ENCODE measurements at places on chromosomes 4 and X.

- no peak for DNase-seq
Observed at GRCh38 chrX:47080915-47081236, 2.6 kb downstream of the RGN start.

GRCh38 chr4:6470502-6471306 lies 1.7 kb downstream of the PPP2R2C start:
- peak; percentile 85 for DNase-seq

- DNase-seq: no peak
Observed at GRCh38 chr4:140720387-140721304, 35.5 kb downstream of the TBC1D9 start.

DNA sequence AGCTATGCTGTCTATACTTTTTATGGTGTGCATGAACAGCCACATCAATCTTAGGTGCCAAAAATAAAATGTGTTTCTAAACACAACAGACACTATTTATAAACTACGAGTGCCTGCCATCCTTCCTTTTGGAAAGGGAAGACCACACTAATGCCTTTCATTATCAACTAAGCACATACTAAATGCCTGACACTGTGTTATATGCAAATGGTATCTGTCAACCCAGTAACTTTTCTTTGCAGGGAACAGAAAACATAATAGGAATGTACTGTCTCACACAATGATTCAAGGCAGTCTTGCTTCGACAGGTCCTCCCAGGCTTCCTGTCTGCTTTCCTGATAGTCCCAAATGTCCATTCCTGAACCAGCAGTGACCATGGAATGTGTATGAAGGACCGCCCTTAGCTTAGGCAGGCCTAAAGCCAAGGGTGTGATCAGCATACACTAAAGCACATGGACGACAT lies 43.8 kb downstream of the ADGRA3 start:
- no peak for DNase-seq

- DNase-seq: no peak
Observed at GRCh38 chr4:150256841-150257730, 178.8 kb downstream of the DCLK2 start.

DNA sequence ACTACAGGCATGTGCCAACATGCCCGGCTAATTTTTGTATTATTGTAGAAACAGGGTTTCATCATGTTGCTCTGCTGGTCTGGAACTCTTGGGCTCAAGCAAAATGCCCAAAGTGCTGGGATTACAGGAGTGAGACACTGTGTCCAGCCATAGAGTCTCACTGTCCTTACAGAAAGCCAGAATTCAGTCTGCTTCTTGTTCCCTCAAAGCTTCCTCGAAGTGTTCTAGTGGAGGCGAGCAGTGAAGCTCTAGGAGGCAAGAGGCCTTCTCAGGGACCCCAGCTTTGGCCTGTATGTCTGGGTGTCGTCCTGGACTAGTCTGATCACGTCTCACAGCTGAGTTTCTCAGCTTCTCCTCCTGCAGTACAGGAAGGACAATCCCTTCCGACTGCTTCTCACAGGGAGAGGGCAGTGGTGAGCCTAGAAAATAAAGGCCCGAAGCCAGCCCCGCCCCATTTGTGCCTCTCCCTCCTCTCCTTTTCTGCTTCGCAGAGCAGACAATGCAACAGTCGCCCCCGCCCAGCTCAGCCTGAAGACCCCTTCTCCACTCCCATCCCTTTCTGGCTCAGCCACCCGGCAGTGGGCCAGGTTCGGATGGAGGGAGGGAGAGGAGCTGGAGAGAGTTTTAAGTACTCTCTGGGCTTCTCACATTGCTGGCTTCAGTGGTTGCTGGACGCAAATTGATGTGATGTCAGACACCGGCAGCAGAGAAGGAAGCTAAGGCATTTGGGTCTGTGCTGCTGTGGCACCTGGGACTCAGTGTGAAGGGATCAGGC lies 11.1 kb upstream of the FAM3A start:
- DNase-seq: no peak

- DNase-seq: no peak
Observed at GRCh38 chr4:41865981-41866798, 69.0 kb upstream of the TMEM33 start.

DNA sequence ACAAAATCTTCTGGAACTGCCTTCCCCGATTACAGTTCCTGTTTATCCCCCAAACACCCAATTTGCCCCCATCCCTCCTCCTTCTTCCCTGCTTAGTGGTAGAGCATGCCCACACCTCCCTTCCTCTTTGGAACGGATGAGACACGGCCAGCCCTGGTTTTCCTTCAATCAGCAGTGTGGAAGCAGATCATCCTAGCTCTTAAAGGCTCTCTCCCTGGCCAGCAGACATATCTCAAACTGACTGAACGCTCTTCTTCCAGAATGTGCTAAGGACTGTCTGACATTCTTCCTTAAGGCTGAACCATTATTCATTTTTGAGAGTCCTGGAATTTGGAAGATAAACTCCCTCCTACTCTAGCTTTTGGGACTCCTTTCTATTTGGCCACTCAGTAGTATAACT lies 161.1 kb downstream of the TRIML1 start:
- DNase-seq: no peak

- no peak for DNase-seq
Observed at GRCh38 chrX:53580742-53581504, 105.6 kb downstream of the HUWE1 start.

DNA sequence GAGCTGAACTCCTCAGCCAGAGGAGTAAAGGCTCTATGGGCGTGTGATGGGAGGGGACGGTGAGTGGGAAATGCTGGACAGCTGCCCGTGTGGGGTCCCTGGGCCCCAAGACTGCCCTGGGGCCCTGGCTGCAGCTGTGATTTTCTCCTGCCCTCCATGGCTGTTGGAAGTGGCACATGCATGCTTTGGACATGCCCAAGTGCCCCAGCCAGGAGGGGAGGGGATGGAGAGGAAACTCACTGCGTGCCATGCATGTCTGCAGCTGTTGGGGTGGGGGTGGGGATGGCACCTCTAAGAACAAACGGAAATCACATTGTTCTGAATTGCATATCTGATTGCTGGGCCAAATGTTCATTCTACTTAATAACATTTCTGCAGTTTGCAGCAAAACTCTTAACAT lies 52.4 kb downstream of the MID2 start:
- no peak for DNase-seq

GRCh38 chr4:11197631-11198341 lies 230.9 kb downstream of the HS3ST1 start:
- DNase-seq: no peak

DNA sequence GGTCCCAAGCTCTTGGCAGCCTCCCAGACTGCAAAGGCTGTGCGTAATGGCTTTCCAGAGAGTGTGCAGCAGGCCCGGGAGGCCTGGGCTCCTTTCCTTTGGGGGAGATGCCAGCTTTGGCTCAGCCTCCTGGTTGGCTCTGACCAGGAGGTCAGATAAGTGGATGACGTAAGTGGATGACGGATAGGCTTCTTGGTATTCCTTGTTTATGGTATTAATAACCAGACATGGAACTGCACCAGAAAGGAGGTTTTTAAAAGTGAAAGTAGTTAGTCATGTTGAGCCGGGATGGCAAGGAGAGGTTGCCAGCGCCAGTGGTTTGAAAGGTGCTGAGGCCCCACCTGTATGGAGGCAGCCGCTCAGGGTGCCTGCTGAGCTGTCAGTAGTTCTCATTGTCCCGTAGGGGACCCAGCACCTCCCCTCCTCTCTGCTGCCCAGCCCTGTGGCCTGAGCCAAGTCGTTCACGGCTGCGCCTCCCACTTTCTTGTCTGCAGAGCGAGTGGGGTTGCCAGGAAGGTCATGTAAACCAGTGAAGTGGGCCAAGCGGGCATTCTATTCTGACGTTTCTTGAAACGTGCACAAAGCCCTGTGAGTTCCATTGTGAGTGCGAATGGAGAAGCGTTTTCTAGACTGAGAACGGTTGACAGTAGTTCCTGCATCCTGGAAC lies 28.7 kb upstream of the STOX2 start:
- DNase-seq: no peak

- no peak for DNase-seq
Observed at GRCh38 chr4:88962396-88962795, 94.6 kb downstream of the FAM13A start.

DNA sequence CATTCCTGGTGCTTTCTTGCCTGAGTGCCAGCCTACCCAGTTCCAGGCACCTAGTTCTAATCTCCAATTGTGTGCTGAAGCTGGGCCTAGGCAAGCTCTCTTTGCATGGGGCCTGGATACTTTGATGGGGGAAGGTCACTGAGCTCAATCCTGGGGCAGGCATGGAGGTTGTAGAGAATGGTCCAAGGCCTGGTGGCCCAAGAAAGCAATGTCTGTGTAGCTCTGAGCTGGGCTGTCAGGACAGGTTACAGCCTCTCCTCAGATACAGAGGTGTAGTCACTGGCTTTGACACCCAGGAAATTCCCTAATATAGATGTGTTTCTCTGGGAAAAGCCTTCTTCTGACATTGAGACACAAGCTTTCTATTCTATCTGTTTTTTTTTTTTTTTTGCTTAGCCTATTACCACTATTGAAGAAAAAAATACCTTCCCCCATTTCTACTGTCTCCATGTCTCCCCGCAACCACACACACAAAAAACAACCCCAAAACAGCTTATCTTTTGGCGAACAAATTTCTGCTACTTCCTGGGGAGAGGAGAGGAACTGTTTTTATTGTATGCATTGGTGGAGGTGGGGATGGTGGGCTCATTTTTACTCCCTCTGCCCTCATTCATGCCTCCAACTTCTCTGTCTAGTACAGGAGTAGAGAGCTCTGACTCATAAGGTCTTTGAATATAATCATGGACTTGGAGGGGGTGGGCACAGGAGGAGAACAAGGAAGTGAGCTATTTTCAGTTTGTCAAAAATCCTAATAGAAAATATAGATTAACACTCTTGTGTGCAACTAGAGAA lies 66.7 kb upstream of the DHX15 start:
- DNase-seq: no peak

- no peak for DNase-seq
Observed at GRCh38 chr4:162163892-162164759, at the start of gene FSTL5. Gene FSTL5, minus strand, starts transcription at chr4:162164000. Its CDS starts 52,604 bp downstream, at chr4:162111396.

- DNase-seq: no peak
Observed at GRCh38 chr4:53508446-53508845, 82.8 kb downstream of the LNX1 start.

DNA sequence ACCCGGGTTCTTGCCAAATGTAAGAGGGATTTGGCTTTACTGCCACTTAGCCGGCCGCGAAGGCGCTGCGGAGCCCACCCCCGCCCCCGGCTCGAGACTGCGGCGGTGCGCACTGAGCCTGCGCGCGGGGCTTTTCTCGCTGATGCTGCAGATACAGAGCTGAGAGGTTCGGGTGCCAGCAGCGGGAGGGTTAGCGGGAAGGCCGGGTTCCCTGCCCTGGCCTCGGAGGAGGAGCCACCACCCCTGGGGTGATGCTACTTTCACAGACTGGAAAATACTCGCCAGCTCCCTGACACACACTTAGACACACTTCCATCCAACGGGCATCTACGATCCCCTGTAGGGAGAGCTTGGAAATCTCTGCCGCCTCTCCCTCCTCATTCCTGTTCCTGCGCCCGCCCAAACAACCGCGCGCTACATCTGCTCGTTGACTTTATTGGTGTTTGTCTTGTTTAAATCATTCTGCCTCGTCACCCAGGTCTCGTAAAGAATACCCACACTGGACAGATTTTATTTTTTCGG lies 2.1 kb upstream of the PCDH7 start:
- peak; percentile 88 for DNase-seq

DNA sequence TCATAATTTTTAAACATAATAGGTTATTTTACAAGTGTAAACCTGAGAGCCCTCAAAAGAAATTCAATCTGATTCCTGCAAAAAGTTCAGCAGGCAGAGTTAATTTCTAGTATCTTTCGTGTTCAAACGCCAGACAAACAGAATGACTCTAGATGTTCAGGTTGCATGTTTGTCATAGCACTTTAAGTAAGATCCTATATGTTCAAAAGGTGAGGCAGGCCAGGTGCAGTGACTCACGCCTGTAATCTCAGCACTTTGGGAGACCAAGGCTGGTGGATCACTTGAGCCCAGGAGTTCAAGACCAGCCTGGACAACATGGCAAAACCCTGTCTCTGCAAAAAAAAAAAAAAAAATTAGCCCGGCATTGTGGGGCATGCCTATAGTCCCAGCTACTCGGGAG lies 1.1 kb upstream of the RASSF6 start:
- DNase-seq: no peak

DNA sequence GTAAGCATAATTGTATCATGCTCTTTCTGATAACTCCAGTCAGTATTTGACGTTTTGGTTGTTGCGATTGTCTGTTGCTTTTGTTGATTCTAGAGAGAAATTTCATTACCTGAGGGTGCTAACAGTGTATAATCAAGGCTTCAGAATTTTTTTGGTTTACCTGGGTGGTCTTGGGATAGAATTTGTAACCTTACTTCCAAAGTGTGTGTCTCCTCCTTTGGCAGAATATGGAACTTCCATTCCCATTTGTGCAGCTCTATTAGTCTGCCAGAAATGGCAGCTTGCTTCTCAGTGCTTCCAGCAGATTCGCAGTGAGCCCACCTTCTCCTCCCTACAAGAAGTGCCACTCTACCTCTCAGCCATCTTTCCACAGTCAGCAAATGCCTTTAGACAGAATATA lies 5.3 kb downstream of the COPS4 start:
- DNase-seq: no peak

- DNase-seq: peak; percentile 64
Observed at GRCh38 chr4:2832981-2833670, 10.5 kb upstream of the ADD1 start.

DNA sequence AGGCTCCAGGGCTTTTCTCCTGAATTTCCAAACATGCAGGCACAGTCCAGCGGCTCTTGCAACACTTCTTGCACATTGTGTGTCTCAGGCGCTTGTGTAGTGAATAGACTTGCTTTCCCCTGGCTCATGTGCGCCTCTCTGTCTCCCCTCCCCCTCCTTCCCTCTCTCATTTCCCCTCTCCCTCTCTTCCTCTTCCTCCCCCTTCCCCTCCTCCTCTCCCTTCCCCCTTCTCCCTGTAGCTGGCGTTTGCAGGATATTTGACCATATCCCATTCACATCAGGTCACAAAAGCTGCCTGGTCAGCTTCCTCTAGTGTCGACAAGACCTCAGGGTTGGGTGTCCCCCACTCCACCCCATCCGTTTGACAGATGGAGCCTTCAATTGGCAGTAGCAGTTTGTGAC lies 2.4 kb downstream of the CHST7 start:
- no peak for DNase-seq

- DNase-seq: no peak
Observed at GRCh38 chr4:19940861-19941260, 310.8 kb upstream of the SLIT2 start.

DNA sequence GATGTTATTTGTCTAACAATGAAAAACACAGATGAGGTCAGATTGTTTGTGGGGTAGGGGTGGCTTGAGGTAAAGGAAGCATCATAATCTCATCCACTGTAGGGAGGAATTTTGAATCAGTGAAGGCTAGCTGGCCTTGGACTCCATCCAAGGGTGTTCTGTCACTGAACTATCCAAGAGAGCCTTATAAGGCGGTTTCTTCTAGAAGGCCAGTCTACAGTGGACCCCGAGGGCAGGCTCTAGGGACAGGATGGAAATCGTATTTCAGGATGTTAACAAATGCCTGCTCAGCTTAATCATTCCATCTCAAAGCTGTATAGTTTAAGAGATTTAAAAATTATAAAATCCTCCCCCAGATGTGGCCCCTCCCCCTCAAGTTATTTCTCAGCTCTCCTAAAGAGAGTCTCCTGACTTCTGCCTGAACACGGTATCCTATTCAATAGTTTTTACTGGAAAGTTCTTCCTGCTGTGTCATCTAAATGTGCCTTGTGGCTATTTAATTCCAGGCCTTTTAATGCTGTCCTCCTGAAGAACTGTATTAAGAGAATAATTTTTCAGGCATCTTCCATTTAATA lies 8.0 kb downstream of the IGFBP7 start:
- DNase-seq: no peak
